Natural killer cell (primary cell): ENCODE measurements at places on chromosomes 5 and 9.
A peak's percentile ranks its signal among the peaks of the same experiment; 100 is the strongest.

- DNase-seq: no peak
Observed at GRCh38 chr5:137147346-137147745, 351.8 kb downstream of the SPOCK1 start.

DNA sequence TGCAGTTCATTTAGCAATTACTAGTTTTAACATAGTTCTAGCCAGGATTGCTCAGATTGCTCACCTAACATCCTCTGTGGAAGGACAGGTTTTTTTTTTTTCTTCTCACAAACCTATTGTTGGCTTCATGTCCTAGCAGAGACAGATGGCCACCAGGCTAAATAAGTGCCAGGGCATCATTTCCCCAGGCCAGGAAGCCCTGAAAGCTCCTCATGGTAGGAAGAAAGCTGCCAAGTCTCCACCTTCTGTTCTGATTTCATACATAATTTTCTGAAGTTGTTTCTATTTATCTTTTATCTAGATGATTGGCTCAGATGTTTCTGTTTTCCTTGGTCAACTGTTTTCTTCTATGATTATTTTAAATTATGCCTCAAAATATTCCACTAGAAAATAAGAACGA is 31.0 kb downstream of the EFCAB9 start:
- DNase-seq: no peak

GRCh38 chr5:3325972-3326840 is 269.4 kb upstream of the IRX1 start:
- DNase-seq: no peak

- no peak for DNase-seq
Observed at GRCh38 chr5:142719836-142720370, 34.0 kb upstream of the FGF1 start.

GRCh38 chr5:155867522-155868088 is 459.4 kb upstream of the SGCD start:
- no peak for DNase-seq

DNA sequence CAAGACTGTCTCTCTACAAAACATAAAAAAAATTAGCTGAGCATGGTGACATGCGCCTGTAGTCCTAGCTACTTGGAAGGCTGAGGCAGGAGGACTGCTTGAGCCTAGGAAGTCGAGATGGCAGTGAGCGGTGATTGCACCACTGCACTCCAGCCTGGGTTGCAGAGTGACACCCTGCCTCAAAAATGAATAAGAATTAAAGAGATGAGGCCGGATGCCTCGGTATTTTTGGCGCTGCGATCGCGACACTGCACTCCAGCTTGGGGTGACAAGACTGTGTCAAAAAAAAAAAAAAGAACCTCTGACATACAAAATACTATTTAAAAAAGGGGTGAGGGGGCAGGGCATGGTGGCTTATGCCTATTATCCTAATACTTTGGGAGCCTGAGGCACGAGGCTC is 7.3 kb downstream of the GPBP1 start:
- DNase-seq: peak; percentile 33

DNA sequence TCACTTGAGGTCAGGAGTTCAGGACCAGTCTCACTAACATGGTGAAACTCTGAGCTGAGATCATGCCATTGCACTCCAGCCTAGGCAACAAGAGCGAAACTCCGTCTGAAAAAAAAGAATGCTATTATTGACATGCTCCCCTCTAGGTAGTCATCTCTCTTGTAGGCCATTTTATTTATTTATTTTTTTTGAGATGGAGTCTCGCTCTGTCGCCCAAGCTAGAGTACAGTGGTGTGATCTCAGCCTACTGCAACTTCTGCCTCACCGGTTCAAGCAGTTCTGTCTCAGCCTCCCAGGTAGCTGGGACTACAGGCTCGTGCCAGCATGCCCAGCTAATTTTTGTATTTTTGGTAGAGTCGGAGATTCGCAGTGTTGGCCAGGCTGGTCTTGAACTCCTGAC is 20.6 kb upstream of the NIM1K start:
- DNase-seq: no peak

DNA sequence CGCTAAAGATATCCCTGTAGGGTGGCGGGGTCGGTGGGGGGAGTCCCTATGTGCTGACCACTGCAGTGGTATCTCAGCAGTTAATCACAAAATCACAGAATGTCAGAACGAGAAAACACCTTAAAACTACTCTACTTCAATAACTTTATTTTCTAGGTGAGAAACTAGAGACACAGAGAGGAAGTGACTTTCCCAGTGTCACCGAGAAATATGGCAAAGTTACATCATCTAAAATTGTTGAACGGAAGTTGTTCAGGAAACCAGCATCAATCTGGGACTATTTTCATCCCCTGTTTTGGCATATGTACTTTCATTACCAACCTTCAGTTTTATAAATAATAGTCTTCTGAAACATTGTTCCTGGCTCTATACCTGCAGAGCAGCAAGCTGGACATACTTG is 384.0 kb downstream of the SPOCK1 start:
- no peak for DNase-seq

DNA sequence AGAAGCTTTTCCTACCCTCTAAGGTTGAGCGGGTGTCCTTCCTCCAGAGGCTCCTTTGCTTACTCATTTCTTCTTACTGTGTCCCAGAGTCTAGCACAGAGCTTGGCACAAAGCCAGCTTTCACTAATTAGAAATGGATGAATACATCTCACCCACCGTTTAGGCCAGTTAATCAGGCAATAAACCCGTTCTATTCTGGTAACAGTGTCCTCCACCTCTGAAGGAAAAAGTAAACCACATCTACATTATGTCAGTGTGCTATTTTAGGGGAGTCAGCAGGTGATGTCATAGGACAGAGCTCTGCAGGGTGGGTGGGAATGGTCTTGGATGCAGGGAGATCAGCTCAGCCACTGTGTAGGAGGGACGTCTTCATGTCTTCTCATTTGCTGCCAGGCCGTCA is 109.2 kb downstream of the OSTF1 start:
- DNase-seq: no peak

- DNase-seq: no peak
Observed at GRCh38 chr5:168334280-168334679, 42.8 kb downstream of the WWC1 start.

GRCh38 chr9:81245254-81245956 is 443.9 kb downstream of the TLE1 start:
- DNase-seq: no peak

GRCh38 chr9:117783828-117784227 is 79.6 kb downstream of the TLR4 start:
- peak; percentile 19 for DNase-seq

- no peak for DNase-seq
Observed at GRCh38 chr5:78612227-78613150, 36.1 kb downstream of the LHFPL2 start.

- DNase-seq: no peak
Observed at GRCh38 chr5:180111273-180112002, 39.9 kb upstream of the RNF130 start.

GRCh38 chr9:78006734-78007133 is 24.9 kb downstream of the GNAQ start:
- no peak for DNase-seq
